Purkinje cell (primary cell): ENCODE measurements at places on chromosomes 16 and 17. TPM values are rescaled to one million over a fixed set of nuclear protein-coding genes. Genes with fewer than 3 reads are reported as not detected.

The CDK3 gene
- polyA plus RNA-seq: 0.29 and 1.8 TPM in 2 replicates

The ODAD4 gene
- polyA plus RNA-seq: 6.8 TPM in 1 of 2 replicates, not detected in the other

The C16orf54 gene
- polyA plus RNA-seq: not detected in 2 replicates

The CCL22 gene
- polyA plus RNA-seq: not detected in 2 replicates

The CLEC19A gene
- 4.4 TPM in 1 of 2 replicates, not detected in the other for polyA plus RNA-seq

The CD300H gene
- polyA plus RNA-seq: not detected in 2 replicates

The C17orf67 gene
- 1.1 TPM in 1 of 2 replicates, not detected in the other for polyA plus RNA-seq

The KRTAP4-4 gene
- polyA plus RNA-seq: not detected in 2 replicates

The C16orf87 gene
- 6.0 and 12.9 TPM in 2 replicates for polyA plus RNA-seq

The MYO15A gene
- polyA plus RNA-seq: 0.70 and 1.0 TPM in 2 replicates

The TMC7 gene
- polyA plus RNA-seq: 0.19 and 0.60 TPM in 2 replicates

The AOC3 gene
- polyA plus RNA-seq: not detected in 2 replicates

The IGFBP4 gene
- 0.14 and 0.17 TPM in 2 replicates for polyA plus RNA-seq

The GP1BA gene
- 0.31 and 0.38 TPM in 2 replicates for polyA plus RNA-seq

The ADAP2 gene
- polyA plus RNA-seq: 3.4 TPM in 1 of 2 replicates, not detected in the other

The IL17C gene
- not detected in 2 replicates for polyA plus RNA-seq

The SECTM1 gene
- not detected in 2 replicates for polyA plus RNA-seq

The FBXO39 gene
- not detected in 2 replicates for polyA plus RNA-seq

The CPPED1 gene
- 5.9 and 6.4 TPM in 2 replicates for polyA plus RNA-seq

The ERN2 gene
- not detected in 2 replicates for polyA plus RNA-seq

The TBX21 gene
- not detected in 2 replicates for polyA plus RNA-seq
